ENCODE measurements at places on chromosomes 6 and 20.
A peak's percentile ranks its signal among the peaks of the same experiment; 100 is the strongest.

DNA sequence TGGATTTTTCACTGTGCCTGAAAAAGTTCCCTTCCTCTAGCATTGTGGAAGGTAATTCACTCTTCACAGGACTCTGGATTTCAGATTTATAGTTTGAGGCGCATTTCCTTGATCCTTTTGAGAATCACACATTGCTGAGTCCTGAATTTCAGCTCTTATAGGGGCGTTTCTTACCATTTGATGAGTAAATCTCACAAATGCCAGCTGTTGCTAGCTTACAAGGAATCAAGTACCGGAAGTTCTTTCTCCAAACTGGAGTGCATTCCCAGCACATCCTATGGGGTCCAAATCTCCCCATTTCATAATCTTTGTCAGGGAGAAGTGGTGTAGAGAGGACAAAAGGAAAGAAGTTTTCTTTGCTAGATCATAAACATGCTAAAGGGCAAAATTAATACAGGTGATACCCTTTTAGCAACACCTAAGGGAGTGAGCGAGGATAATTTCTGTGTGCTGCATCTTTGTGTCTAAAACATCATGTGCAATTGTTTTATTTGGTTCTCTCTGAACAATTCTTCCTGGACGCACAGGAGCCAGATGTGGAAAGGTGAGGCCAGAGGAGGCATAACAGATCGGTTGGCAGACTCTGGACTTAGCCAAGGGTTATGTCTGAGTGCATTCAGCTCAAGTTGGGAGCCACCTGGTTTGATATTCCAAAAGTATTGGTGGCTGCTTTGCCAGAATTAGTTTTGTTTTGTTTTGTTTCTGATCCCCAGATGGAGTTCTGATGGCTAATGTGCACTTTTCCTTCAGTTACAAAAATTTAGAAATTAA is 37.4 kb upstream of the EYA2 start:
- DNase-seq = no peak

GRCh38 chr6:145813285-145814034 is 1.1 kb downstream of the FBXO30 start:
- DNase-seq = no peak

DNA sequence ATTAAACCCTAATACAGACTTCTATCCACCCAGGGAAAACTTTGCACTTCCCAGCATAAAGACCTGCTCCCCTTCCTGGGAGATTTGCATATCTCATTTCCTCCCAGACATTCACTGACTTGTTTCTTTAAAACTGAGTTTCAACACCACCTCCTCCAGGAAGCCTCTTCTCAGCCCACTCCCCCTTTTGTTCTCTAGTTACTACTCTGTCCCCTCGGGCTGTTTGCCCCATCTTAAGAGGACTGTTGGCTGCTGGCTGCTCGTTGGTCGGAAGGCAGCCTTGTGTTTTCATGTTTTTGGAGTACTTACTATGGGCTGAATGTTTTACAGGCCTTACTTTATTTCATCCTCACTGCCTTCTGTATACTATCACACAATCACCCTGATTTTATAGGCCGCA is 6.6 kb downstream of the ARHGAP40 start:
- no peak for DNase-seq

DNA sequence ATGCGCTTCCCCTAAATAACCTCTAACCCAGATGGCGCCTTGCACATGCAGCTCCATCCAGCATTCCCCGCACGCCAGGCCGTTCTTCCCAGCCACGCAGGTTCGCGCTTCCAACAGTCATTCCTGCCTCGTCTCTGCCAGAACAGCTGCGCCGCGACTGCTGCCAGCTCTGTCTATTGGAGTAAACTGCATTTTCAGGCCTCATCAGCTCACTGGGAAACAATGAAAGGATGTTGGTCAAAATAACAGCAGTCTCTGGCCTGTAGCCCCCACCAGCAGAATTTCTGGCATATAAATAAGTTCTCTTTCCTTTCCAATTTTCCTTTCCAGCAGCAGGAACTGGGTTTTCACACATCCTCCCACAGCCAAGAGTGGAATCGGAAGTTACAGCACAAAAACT is 14.6 kb downstream of the NRSN1 start:
- DNase-seq = no peak

- no peak for DNase-seq
Measured at GRCh38 chr6:1605004-1605892, 4.5 kb upstream of the FOXC1 start.

GRCh38 chr20:59043698-59044097 is 1.1 kb upstream of the PRELID3B start:
- DNase-seq = no peak

DNA sequence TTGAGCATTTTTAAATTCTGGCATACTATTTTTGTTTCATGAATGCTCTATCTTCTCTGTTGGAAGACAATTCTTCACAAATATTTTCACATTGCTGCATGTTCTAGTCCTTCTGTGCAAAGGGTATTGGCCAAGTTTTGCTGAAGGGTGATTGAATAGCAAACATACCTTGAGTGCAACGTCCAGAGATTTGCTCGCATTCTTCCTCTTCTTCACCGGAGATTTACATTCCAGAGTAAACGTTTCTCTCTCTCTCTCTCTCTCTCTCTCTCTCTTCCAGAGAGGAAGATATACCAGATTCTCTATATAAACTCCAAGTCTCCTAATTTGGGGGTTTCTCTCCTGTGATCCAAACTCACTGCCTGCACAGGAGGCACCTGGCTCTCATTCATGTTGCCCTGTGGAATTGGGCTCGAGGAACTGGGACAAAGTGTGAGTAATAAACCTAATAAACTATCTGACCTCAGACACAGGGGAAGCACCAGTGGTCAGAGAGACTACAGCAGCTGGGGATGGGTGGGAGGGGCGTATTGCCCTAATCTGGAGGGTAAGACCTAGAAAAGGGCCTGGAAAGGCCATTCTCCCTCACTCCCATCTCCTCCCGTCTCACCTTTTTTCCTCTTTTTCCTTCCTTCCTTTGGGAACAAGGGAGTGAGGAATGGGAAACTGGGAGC is 1.1 kb upstream of the TREML1 start:
- DNase-seq = no peak

DNA sequence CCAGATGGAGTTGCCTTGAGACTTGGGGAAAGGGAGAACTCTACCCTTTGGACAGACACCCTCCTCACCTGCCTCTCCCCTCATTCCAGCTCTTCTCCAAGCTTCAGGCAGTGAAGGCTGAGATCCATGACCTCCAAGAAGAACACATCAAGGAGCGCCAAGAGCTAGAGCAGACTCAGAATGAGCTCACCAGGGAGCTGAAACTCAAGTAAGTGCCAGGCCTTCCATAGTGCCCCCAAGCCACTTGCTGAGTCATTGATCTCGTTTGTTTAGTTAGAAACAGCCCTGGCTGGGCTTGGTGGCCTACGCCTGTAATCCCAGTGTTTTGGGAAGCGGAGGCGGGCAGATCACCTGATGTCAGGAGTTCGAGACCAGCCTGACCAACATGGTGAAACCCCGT is 39.2 kb downstream of the KIF3B start:
- DNase-seq = no peak

- DNase-seq = no peak
Measured at GRCh38 chr20:64212755-64213154, 42.8 kb upstream of the PCMTD2 start.

GRCh38 chr6:142187209-142187608 is 40.1 kb downstream of the VTA1 start:
- peak; percentile 26 for DNase-seq

- DNase-seq = no peak
Measured at GRCh38 chr6:40606981-40607380, 19.8 kb upstream of the LRFN2 start.

DNA sequence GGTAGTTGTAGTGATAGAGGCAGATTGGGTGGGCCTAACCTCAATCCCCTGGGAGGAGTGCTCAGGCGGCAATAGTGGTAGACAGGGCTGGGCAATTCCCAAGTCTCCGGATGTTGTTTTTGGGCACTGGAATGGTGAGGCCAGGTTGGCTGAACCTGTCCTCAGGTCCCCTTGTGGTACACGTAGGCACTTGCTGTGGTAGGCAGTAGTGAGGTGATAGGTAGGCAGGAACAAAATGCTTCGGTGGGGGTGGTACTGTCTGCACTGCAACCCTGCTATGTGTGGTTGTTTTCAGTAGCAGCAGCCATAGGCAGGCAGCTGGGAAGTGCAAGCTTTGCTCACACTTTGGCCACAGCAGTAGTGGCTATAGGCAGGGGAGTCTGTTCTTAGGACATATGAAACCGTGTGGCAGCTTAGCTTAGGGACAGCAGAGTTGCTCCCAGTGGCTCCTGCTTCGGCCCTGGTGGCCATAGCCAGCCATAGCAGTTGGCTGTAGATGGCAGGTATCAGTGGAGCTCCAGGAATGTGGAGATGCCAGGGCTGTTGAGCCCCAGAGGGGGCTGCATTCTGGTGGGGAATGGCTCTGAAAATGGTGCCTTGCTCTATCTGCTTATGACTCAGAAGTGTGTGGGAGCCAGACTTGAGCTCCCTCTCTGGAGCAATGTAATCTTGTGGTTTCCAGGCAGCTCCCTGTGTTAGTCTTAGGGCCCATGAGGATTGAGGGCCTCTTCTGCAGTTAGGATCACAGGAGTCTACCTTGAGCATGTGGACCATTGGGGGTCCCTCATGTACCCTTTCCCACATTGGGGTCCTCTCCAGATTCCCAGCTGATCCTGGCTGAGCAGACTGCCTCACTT is 241.8 kb upstream of the BMP2 start:
- DNase-seq = no peak

- no peak for DNase-seq
Measured at GRCh38 chr20:36344517-36345132, 38.5 kb downstream of the DLGAP4 start.

DNA sequence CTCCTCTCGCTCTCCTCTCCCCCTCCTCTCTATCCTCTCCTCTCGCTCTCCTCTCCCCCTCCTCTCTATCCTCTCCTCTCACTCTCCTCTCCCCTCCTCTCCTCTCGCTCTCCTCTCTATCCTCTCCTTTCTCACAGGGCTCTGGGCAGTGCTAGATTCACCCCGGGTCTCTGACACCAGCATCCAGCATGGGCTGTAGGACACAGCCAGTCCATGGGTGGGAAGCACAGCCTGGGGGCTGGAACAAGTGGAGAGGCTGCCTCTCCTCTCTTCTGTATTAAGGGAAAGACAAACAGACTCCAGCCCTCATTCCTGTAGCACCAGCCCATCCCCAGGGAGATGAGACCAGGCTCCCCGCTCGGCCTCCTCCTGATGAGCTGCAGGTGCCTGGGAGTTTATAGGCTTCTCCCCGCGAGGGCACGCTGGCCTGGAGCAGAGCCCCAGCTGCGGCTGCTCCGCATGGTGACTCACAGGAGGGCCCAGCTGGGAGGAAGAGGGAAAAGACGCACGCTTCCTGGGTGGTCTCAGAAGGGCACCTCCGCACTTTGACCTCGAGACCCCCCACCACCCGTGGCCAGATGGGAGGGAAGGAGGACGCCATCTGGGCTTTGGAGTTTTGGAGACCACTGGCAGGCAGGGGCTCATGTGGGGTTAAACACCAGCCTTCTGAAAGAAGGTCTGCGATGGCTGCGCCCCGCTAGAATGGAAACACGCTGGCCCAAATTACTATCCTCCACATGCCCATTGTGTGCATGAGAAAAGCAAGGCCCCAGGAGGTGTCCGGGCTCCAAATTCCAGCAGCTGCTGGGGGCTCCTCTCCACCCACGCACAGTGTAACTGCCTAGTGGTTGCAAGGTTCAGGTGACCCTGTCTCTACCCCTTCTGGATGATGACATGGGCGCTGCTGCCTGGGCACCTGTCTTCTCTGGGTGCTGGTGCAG is 68.0 kb downstream of the BMP7 start:
- DNase-seq = no peak

DNA sequence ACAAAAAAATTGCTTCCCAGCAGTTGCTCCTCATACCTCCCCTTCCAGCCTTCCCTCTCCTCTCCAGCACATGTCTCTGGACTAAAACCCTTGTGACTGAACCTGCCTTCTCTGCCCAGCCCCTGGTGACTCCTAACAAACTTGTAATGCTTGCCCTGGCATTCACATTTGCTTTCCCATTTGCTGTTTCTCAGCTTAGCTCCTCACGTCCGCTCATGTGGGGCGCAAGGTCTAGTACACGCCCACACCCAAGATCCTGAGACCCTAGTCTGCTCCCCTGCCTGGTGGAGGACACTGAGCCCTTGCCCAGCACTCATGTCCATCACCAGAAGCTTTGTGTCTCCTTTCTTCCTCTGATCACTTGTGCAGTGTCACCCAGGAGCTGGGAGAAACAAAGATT is 18.3 kb upstream of the RBPJL start:
- DNase-seq = no peak

DNA sequence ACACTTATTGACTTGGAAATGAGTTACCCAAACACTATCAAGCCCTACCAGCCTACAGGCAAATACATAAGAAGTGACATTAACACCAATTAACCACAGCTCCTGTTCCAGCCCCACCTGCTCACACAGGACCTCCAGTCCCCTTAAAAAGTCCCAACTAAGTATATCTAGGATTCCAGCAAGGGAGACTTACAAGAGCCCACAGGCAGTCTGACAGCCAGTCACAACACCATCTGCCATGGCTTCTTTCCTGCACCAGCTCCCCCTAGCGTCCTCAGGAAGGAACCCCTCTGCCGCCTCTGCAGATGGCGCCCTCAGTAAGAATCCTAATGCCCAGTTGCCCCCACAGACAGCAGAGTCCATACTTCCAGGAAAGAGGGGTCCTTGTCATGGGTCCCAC is 122.1 kb downstream of the HIVEP2 start:
- DNase-seq = no peak

DNA sequence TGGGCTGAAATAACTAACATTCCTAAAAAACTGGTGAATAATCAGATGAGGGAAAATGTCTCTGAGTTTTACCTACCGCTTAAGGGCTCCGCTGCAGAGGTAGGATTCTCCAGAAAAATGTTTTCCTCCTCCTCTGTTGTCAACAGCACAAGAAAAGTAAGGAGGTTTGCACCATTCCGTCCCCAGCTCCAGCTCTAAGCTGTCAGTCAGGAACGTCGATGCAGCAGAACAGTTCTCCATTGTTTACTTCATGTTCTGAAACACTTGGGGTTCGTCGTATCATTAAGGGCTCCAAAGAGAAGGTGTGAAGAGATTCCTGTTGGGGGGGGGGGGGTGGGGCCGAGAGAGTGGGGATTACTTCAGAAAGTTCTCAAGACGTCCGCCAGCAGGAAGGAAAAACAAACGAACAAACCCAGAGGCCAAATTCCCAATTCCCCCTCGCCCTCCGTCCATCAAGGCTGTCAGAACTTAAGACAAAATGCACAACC is 734 bp downstream of the MMS22L start:
- DNase-seq = no peak

DNA sequence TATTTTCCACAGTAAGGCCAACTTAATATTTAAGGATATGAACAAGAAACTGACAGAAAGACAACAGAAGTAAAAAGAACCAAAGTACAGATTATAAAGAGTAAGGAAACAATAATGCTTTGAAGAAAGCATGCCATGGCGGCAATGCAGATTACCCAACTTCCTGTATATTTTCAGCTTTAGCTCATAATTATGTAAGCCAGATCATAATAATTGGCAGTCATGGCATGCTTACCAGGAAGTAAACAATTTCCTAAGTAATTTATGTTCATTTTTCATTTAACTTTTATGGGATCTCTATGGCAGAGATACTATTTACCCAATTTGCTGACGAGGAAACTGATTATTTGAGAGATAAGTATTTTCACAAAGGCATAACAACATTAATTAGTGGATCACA is 988.7 kb downstream of the HACE1 start:
- DNase-seq = no peak

- peak; percentile 95 for DNase-seq
Measured at GRCh38 chr6:34236443-34237315, at the start of gene HMGA1. TSS of gene HMGA1 (plus strand) at chr6:34236873. CDS start at chr6:34240781, 3,908 bp downstream.

- no peak for DNase-seq
Measured at GRCh38 chr6:37489697-37490336, 9.9 kb downstream of the CCDC167 start.

GRCh38 chr6:90293319-90293953 is 3.2 kb downstream of the BACH2 start:
- no peak for DNase-seq
